Stimulated activated CD4-positive, alpha-beta T cell treated with anti-CD3 and anti-CD28 coated beads, Interleukin-12 subunit alpha, Interleukin-12 subunit beta, amount 100 ng/mL, for 48 hours (primary cell): ENCODE measurements at places on chromosomes 4 and X.

- no peak for DNase-seq
Observed at GRCh38 chr4:135191596-135191995, 990.0 kb upstream of the PABPC4L start.

DNA sequence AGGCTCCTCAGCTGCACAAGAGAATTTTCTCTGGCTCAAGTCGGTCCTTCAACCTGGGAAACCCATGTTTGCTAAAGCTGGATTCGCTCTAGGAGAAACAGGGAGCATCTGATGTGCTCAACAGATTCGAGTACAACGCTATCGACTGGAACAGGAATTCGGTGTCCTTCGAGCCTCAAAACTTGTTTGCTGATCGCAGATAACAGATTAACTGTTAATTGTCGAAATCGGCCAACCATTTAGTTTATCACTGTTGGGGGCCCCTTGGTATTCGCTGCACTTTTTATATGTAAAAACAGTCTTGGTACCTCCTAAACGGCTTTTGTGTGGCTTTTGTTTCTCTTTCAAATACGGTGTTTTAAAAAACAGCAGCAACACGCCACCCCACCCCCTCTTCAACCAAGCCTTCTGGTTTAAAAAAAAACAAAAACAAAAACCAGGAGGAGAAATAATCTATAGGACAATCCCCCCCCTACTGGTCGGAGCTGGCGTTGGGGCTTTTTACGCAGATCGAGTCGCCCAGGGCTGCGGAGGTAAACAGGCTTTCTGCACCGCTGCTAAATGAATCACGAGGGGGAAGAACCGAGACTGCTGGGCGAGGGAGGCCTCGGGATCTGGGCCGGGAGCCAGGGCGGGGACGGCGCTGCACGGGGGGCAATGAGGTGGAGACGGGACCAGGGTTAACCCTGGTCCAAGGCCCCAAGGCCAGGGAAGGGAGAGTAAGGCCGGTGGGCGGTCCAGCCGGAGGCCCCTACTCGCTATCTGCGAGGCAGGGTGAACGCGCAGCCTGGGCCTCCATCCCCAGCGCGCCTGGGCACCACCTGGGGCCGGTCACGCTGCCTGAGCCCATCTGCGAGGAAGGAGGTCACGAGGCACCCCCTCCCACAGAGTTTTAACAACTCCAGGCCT is 71.7 kb upstream of the BCOR start:
- DNase-seq, result peak; percentile 74

DNA sequence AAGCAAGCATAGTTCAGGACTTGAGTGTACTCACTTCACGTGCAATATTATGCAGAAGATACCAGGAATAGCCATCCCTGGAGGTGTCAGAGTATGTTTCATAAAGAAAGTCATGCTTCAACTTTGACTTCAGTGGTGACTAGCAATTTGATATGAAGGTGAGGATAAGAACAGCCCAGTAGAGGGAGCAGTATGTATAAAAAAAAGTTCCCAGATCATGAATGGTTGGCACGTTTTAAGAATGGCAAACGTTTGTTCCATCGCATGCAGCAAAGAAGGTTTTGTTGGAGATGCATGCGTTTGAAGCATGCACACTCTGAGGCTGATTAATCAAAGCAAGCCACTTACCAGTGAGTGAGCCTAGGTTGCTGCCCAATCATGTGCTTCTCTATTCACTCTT is 33.5 kb upstream of the SLITRK4 start:
- no peak for DNase-seq

GRCh38 chr4:123478859-123479345 is 82.3 kb downstream of the SPRY1 start:
- DNase-seq, result no peak

DNA sequence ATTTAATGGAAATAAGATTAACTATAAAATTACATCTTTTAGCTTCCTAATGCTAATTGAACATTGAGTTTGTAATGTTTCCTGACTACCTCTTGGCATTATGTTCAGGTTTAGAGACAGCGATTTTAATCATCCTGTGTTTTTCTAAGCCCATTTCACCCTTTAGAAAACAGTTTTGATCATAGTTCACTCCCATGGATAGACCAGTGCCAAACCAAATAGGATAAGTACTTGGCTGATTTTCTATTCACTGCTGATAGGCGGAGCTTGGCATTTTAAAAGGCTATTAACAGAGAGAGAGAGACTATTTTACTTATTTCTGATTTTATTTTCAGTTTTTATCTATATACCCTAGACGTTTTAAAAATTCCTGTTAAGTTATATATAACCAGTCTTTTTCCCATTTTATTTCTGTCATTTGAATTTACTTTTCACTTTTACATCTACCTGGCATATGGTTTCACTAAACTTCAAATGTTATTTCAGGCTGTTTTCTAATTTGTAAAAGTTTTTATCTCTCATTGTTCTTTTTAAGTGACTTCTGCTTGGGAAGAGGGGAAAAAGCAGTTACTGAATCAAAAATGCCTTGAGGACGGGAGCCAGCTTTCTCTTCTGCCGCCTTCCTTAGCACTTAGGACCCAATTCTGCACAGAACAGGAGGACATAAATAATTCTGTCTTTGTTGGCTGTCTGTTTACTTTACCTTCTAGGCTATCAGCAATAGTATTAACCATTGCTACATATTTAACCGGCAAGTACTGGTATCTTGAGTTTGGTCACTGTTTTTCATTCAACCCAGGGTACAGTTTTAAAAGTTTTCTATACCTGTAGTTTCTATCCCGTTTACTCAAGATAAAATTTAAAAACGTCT is 46.4 kb downstream of the SGMS2 start:
- no peak for DNase-seq

DNA sequence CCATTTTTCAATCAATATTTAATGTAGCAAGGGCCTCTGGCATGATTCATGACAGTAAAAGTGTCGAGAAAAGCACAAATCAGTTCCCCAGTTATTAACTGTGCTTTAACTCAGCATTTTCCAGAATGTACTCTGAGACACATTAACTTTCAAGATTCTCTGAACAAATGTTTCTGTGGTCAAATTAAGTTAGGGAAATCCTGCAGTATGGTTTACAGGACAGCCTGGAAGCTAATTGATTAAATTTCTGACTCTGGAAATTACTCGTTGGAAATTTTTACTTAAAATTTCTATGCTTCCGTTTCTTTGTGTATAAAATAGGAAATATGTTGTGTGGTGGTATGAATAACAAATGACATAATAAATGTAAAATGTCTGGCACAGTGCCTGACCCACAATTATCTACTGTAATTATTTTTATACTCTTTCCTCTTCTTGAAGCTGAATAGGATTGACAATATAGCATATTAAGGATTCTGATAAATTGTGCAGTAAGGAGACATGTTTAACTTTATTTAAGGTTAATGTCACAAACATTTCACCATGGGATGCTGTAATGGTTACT is 33.7 kb downstream of the STK32B start:
- DNase-seq, result no peak

GRCh38 chr4:39732728-39733127 is 34.8 kb downstream of the UBE2K start:
- no peak for DNase-seq

- DNase-seq, result no peak
Observed at GRCh38 chr4:10061650-10062415, 40.5 kb upstream of the SLC2A9 start.

GRCh38 chrX:20829665-20830491 is 544.3 kb upstream of the CNKSR2 start:
- no peak for DNase-seq

- no peak for DNase-seq
Observed at GRCh38 chr4:15652841-15653240, 2.3 kb downstream of the FBXL5 start.

- no peak for DNase-seq
Observed at GRCh38 chrX:107726816-107727534, 48.6 kb downstream of the TSC22D3 start.

DNA sequence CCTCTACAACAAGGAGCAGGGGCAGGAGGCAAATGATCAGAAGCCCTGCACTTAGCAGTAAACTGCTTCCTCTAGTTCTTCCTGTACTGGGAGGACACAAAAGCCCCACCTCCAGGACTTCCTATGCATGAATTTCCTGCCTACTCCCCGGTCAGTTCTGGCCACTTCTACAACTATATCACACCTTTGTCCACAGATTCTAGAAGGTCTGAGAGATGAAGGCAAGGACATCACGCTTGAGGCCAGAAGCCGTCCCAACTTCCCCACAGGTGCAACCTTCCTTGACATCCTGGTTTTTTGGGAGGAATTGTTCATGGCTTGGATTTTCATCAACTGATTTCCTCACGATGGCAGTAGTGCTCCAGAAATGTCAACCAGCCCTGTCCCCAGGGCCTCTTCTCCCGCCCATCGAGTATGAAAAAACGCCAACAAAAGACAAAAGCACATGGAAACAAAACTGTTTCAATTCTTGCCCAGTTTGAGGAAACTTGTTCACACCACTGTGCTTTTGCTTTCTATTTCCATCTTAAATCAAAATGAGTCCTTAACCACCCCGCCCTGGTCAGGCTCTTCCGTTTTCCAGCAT is 206.5 kb upstream of the STK26 start:
- DNase-seq, result no peak

DNA sequence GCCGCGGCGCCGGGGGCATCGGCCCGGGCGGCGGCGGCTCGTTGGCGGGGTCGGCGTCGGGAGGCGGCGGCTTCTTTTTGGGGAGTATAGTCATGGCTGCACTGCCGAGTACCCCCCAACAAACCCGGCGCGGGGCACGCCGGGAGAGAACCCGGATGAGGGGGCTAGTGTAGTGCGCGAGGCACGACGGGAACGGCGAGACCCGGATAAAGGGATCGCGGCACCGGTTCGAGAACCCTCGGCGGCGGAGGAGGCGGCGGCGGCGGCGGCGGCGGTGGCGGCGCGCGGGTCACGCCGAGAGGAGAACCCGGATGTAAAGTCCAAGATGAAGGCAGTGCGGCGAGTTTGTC is at the start of gene OTUD5:
OTUD5 (minus strand) TSS at position 131 of the 350 bp plus-strand sequence; CDS start at position 94, 37 bp downstream.
- no peak for DNase-seq

DNA sequence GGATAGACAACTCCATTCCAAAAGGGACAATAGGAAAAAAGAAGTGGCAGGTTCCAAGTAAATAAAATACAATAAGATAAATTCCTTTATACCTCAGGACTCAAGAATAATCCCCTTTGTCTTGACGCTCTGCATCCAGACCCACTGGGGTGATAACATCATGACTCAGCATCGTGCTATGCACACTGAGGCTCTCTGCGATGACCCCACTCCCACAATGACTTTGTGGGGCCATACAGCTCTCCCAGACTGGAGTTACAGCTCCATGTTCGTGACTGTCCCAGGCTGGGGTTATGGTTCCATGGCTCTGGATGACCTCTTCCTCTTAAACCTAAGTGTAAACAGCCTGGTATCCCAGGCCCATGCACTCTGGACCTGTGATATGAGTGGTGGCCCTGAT is 254.5 kb upstream of the ADGRL3 start:
- DNase-seq, result no peak

- DNase-seq, result no peak
Observed at GRCh38 chr4:88189881-88190585, 31.6 kb upstream of the ABCG2 start.

GRCh38 chr4:52135171-52135570 is 84.1 kb downstream of the SPATA18 start:
- no peak for DNase-seq

DNA sequence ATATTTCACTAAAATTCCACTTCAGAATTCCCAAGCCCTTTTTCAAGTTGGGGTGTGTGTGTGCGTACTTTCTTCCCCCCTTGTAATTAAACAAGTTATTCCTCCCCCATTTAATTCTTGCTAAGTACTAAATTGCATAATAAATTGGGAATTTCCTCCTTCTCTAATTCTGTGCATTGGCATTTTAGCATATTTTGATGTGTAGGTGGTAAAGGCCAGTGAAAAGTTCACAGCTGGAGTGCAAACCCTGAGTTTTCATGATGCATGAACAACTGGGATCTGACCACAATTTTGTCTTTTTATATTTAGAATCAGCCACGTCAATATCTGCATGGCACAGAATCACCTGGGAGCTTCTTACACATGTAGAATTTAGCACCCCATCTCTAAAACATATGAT is 18.5 kb downstream of the ANXA3 start:
- DNase-seq, result no peak

DNA sequence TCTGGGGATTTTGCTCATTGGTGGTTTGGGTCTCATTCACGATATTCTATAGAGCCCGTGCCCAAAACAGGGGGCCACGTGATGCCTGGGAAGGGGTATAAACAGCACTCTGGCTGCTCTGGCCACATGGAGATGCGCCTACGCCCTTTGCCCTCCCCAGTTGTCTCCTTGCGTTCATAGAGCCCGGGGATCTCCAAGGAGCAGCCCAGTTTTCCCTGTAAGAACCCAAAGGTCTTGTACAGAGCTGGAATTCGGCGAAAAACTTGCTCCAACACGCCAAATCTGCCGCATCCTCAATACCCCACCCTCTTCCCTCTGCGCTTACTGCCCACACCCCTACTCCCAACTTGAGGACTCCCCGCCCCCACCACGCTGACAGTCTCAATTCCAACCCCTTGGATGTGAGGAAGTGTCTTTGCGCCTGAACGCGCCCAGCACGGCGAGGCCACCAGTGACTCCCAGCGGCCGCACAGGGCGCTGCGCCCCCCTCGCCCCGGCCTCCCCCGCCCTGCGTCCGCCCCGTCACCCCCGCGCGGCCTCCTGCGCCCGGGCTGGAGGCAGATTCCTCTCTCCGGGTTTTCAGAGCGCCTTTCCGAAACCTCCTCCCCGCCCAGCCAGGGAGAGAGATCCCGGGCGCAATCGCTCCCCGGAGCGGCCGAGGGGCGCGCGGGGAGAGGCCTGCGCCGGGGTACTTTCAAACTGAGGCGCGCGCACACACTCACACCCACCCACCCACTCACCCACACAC is at the start of gene NHS:
NHS (plus strand) TSS at position 582 of the 748 bp plus-strand sequence. CDS start 558 bp downstream, outside the sequence.
- no peak for DNase-seq

DNA sequence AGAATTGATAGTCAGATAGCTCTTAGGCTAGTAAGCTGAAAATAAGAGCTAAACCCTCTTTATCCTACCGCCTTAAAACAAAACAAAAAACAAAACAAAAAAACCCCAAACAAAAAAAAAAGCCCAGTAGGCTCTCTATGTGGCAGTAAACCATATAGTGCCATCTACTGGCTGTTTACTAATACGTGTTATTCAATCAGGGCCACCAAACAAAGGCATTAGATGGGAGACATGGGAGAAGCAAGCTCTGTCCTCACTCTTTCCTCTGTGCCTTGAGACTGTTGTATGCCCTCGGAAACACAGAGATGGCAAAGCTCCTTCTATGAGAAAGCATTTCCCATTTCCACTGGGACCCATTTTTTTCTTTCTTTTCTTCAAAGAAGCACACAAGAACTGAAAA is 148.8 kb upstream of the MID1 start:
- no peak for DNase-seq

- DNase-seq, result no peak
Observed at GRCh38 chr4:42489095-42489494, 91.8 kb downstream of the SHISA3 start.

DNA sequence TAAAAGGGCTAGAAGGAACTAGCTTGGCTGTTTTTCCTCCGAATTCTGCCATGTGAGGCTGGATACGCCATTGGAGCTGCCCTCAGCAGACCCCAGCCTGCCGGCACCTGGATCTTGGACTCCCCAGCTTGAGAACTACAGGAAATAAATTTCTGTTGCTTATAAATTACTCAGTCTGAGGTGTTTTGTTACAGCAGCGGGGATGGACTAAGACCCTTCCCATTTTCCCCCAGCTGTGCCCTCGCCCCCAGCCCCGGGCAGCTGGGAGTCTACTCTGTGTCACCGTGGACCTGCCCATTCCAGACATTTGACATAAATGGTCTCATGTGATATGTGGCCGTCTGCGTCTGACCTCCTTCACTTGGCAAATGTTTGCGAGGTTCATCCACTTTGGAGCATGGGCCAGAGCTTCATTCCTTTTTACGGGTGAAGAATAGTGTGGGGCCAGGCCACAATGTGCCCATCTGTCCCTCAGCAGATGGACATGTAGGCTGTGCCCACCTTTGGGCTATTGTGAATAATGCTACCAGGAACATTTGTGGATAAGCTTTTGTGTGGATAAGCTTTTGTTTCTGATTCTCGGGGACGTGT is 30.7 kb upstream of the SPON2 start:
- DNase-seq, result no peak
